ENCODE measurements at places on chromosomes 6 and 20.

GRCh38 chr6:132494954-132495353 is 18.0 kb downstream of the STX7 start:
- no peak for DNase-seq

- no peak for DNase-seq
These were observed 89.7 kb upstream of the QKI start for GRCh38 chr6:163324688-163325389.

DNA sequence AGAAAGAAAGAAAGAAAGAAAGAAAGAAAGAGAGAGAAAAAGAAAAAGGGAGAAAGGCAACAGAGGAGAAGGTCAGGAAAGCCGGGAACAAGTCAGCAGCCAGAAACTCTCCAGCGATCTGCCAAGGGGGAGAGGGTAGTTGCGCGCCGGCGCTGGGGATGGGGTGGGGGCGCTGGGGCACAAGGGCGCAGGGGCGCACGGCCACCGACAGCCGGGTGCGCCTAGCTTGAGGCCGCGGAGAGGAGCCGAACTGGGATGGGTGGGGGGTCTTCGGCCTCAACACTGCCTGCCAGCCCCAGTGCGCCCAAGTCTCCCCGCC is 533 bp upstream of the RSPO3 start:
- DNase-seq: no peak

GRCh38 chr6:158500016-158500735 is 59.7 kb upstream of the TMEM181 start:
- no peak for DNase-seq

DNA sequence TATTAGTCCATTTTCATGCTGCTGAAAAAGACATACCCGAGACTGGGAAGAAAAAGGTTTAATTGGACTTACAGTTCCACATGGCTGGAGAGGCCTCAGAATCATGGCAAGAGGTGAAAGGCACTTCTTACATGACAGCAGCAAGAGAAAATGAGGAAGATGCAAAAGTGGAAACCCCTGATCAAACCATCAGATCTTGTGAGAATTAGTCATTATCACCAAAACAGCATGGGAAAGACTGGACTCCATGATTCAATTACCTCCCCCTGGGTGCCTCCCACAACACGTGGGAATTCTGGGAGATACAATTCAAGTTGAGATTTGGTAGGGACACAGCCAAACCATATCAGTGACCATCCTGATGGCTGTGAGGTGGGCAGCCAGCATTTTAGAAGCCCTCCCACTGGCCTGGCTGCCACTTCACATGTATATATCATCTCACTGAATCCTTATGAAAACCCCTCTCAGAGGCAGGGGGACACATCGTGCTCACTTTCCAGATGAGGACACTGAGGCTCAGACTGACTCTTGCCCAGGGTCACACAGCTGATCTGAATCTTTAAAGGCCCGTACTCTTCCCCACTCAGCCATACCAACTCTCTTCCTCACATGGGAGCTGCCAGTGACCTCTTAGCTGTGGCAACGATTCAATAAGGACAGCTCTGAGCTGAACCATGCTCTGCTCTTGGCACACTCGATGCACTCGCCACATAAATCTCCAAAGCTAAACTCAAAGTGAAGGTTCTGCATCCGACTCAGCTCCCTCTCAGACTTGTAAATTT is 25.7 kb downstream of the BMP7 start:
- DNase-seq: no peak

GRCh38 chr6:137810554-137811120 is 56.4 kb upstream of the TNFAIP3 start:
- DNase-seq: no peak

DNA sequence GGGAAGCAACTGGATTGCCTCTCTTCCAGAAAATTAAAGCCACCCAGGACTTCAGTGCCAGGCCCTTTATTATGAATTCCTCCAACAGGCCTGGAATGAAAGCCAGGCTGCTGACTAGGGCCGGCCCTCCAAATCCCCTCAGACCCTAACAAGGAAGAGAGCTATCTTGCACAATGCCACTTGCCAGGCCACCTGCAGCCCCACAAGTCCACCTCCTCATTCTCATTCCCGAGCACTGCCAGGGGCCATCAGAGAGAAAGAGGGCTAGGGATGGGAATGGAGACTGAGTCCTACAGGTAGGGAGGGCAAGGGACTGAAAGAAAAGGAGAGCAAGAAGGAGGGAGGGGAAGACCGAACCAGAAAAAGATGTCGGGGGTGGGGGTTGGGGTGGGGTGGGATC is 86.5 kb downstream of the MRPL14 start:
- no peak for DNase-seq

DNA sequence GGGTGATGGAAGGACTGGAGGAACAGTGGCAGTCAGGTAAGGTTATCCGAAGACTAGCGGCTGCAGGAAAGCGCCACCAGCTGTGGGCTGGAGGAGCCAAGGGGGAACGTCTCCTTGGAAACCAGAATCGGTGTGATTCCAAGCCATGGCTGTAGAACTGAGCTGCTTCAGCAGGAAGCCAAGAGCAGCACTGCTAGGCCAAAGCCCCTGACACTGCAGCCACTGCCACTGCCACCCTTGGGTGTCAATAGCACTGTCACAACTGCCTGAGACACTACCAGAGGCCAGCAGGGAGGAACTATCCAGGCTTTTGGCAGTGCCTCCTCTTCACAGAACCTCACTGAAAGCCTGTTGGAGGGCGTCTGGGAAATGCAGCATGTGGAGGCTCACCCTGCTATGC is 289.6 kb upstream of the SUPT3H start:
- no peak for DNase-seq

DNA sequence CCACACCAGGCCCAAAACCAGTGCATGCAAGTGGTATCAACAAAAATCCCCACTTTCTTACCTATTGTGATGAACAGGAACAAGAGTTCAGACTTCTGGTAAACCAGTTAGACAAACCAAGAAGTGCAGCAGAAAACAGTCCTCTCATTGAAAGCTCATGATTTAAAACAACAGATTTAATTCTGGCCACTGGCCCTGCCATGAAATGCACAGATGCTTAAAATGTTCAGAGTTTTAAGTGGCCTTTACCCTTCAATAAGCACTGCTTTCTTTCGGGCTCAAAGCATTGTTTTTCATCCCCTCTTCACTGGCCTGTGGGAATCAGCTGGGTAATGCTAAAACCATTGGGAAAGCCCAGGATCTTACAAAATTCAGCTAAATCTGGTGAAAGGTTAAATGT is 102.4 kb upstream of the ISM1 start:
- no peak for DNase-seq

DNA sequence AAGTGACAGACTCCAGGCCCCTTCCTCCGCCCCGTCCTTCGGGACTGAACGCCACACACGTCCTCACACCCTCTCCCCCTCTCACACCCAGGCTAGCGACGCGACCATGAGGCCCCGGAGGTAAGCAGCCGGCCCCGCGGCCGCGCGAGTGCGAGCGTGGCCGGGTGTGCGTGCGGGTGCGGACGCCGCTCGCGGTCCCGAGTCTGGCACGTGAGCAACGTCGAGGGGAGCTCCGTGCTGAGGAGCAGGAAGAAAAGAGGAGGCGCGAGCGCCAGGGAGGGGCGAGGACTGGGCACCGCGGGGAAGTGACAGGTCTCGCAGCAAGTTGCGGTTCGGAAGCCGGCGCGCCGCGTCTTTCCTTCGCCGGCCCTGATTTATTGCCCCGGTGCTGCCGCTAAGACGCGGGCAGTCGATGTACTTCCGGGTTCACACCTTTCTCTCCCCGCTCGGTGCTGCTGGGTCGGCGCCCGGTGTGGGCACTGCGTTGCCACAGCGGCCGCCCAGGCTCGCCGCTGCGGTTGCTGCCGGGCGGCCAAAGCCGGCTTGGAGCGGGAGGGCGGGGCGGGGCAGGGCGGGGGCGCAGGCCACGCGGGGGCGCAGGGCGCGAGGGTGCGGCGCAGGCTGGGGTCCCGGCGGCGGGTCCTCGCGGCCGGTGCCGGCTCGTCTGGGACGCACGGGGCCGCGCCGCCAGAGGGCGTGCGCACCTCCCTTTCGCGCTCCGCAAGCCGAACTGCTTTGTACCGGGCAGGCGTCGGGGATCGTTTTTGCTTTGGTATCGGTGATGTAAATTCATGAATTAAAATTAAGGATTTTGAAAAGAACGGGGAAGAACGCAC is 15.8 kb upstream of the LIN28B start:
- no peak for DNase-seq

- no peak for DNase-seq
These were observed 115.7 kb downstream of the UNC5CL start for GRCh38 chr6:40923326-40923725.

DNA sequence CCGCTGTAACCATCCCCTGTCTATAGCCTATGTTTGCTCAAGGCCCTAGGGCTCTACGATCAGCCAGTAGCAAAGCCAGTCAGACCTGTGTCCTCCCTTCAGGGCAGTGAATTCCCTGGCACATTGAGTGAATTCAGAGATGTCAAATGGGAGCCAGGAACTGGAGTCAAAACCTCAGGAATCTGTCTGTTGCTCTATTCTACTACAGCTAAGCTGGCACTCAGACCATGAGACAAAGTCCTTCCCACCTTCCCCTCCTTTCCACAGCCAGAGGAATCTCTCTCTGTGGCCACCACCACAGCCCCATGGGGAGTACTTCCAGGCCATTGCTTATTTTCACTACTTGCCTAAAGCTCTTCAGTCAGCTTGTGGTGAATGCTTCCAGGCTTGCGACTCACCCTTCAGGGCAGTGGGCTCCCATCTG is 82.0 kb downstream of the PKIB start:
- DNase-seq: no peak

- no peak for DNase-seq
These were observed 96.3 kb upstream of the MAFB start for GRCh38 chr20:40785346-40785745.

DNA sequence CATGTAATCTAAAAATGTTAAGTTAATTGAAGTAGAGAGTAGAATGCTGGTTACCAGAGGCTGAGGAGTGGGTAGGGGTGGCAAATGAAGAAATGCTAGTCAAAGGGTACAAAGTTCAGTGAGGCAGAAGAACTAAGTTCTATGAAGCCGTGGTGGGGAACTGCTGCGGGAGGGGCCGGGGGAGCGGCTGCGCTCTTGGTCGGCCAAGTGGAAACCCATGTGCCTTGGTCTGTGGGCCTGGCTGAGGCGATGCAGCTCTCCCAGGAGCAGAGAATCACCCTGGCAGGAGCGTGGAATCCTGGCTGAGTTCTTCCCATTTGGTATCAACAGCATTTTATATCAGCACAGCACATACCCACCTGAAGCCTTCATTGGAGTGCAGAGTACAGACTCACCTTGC is 22.3 kb downstream of the TTLL2 start:
- DNase-seq: no peak

DNA sequence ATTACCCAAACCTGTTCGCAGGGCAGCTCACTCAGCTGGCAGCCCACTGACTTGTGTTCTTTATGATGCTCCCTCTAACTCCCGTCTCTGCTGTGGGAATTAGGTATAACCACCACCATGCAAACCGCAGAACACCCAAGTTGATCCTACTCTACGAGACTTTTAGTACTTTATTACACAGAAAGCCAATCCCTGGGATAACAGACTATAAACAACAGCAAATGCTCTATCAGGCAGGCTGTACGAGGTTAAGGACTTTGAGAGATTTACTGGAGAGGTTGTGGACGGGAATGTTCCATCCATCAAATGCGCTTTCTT is 241.1 kb downstream of the FOXC1 start:
- no peak for DNase-seq

GRCh38 chr20:40806929-40807820 is 118.1 kb upstream of the MAFB start:
- DNase-seq: no peak

GRCh38 chr20:32672982-32673851 is 524 bp downstream of the C20orf203 start:
- DNase-seq: no peak

GRCh38 chr6:104771258-104771832 is 88.4 kb downstream of the HACE1 start:
- DNase-seq: no peak

- DNase-seq: no peak
These were observed 6.1 kb downstream of the PLAGL2 start for GRCh38 chr20:32201296-32201976.

DNA sequence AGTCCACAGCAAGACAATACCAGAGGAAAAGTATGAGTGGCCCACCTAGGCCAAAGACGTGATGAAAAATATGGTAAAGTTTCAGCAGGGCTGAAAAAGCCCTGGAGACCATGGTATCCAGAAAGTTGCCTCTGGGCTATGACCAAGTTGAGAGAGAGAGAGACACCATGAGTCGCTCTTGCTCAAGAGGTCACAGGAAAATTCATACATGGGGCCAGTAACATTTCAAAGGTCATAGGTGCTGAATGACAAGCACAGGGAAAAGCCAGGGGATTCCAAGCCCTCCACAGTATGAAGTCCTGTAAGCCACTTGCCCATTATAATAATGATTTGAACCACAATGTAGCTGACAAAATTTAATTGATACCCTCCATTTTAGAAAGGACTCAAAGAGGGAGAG is 657.7 kb upstream of the CITED2 start:
- DNase-seq: no peak

GRCh38 chr6:144284783-144285547 is at the start of gene UTRN:
Gene UTRN, plus strand, starts transcription at chr6:144285335. Its CDS starts 6,494 bp downstream, at chr6:144291829.
- DNase-seq: peak; percentile 42

GRCh38 chr20:24694727-24695528 is 225.5 kb downstream of the SYNDIG1 start:
- no peak for DNase-seq

- no peak for DNase-seq
These were observed 132.9 kb upstream of the THBS2 start for GRCh38 chr6:169386411-169387057.

DNA sequence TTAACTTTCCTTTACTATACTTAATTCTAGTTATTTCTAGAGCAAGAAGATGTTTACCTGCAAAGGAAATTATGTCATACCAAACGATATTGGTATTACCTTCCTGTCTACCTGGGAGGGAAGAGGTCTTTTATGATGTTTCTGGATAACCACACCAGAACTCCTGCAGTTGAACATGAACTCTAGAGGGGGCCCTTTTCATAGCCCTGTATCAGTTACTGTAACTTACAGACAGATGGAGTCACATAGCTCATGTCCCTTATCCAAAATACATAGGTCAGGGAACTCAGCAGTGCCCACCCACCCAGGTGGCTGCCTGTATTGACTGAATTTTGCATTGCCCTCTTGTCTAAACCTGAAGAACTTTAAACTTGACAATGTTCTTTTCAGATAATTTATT is 35.1 kb upstream of the MYL9 start:
- no peak for DNase-seq

GRCh38 chr20:32784369-32785080 is 22.3 kb downstream of the DNMT3B start:
- DNase-seq: no peak

- DNase-seq: no peak
These were observed 984 bp downstream of the TNFRSF21 start for GRCh38 chr6:47308552-47309290.

Data from NCI-H1048 (cell line).